Germinal center (tissue), 1 donor: ENCODE measurements at places on chromosomes 7 and 10.

GRCh38 chr7:43764807-43765491 lies 6.5 kb downstream of the BLVRA start:
- DNase-seq: no peak

DNA sequence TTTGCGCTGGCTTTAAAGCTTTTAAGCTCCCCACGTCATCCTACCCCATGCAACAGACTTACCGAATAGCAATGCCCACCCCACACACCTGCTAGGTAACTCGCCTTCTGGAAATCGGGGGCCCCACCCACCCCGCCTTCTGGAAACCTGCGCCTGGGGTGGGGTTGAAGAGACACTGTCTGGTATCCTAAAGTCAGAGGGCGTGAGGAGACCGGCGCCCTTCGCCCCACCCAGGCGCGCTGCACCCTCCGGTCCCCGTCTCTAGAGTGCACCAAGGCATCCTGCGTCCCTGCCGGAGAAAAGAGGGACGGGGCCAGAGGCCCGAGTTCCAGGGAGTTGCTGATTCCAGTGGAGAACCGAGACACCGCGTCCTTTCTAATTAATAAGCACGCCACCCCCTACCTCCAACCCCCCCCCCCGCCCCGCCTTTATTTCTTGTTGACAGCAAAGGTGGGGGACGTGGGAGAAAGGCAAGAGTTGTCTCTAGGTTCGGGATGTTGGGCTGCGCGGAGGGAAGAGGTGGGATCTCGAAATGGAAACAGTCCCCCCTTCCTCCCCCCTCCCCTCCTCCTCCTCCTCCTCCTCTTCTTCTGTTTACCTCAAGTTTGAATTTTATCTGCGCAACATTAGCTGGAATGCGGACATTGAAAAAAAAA lies 220.9 kb upstream of the MKLN1 start:
- DNase-seq: peak; percentile 62

- DNase-seq: no peak
These were observed 277.0 kb downstream of the USP6NL start for GRCh38 chr10:11334436-11334835.

GRCh38 chr7:150375662-150376521 lies 3.2 kb upstream of the ZNF775 start:
- DNase-seq: peak; percentile 59

- no peak for DNase-seq
These were observed 305.6 kb upstream of the FZD1 start for GRCh38 chr7:90958647-90959046.

GRCh38 chr7:138276891-138277290 lies 183.2 kb upstream of the TRIM24 start:
- no peak for DNase-seq

DNA sequence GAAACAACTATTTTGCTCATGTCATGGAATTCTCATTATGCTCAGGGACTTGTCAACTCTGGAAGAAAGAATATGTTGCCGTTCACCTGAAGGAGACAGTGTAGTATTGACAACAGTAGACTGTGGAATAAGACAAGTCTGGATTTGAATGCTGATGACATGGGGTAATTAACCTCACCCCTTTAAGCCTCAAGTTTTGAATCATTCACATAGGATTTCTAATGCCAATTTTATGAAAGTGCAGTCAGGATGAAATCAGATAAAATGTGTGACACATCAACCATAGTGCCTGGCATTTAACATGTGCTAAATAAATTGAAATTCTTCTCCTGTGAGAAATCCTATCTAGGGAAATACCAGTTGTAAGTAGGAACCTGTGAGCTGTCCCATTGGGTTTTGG lies 305.8 kb downstream of the KIF20B start:
- DNase-seq: no peak

DNA sequence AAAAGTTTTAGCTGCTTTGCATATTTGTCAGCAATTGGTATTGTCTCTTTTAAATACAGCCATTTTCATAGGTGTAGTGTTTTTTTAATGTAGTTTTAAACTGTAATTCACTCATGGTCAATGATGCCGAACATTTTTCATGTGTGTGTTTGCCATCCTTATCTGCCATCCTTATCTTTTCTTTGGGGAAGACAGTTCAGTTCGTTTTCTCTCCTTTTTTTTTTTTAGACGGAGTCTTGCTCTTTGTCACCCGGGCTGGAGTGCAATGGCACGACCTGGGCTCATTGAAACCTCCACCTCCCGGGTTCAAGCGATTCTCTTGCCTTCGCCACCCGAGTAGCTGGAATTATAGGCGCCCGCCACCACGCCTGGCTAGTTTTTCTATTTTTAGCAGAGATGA lies 545.3 kb downstream of the CNTNAP2 start:
- no peak for DNase-seq

DNA sequence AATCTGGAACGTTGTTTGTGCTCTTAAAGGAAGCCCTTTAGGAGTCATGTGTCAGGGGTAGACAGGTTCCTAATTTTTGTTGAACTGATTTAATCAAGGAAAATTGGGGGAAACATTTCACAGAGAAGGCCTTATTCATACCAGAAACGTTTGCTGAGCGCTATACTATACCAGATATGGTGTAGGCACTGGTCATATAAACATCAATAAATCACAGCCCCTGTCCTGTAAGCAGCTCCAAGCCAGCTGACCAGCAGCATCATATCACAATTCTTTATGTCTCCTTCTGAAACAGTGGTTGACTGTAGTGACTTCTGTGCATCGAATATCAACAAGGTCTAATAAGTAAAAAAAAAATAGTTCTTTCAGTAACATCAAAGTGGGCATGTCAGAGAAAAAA lies 1.1 kb downstream of the TMEM178B start:
- DNase-seq: no peak

GRCh38 chr7:20079080-20079479 lies 138.1 kb downstream of the MACC1 start:
- DNase-seq: no peak

DNA sequence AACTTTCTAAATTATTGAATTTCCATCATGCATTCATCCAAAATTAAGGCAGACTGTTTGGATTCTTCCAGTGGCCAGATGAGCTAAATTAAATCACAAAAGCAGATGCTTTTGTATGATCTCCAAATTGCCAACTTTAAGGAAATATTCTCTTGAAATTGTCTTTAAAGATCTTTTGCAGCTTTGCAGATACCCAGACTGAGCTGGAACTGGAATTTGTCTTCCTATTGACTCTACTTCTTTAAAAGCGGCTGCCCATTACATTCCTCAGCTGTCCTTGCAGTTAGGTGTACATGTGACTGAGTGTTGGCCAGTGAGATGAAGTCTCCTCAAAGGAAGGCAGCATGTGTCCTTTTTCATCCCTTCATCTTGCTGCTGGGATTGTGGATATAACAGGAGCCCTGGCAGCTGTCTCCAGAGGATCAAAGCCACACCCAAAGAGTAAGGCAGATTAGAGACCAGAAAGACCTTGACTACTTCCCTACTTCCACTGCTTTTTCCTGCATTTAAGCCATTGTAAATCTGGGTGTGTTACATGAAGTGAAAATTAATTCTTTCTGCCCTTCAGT lies 8.2 kb upstream of the CFAP69 start:
- no peak for DNase-seq

DNA sequence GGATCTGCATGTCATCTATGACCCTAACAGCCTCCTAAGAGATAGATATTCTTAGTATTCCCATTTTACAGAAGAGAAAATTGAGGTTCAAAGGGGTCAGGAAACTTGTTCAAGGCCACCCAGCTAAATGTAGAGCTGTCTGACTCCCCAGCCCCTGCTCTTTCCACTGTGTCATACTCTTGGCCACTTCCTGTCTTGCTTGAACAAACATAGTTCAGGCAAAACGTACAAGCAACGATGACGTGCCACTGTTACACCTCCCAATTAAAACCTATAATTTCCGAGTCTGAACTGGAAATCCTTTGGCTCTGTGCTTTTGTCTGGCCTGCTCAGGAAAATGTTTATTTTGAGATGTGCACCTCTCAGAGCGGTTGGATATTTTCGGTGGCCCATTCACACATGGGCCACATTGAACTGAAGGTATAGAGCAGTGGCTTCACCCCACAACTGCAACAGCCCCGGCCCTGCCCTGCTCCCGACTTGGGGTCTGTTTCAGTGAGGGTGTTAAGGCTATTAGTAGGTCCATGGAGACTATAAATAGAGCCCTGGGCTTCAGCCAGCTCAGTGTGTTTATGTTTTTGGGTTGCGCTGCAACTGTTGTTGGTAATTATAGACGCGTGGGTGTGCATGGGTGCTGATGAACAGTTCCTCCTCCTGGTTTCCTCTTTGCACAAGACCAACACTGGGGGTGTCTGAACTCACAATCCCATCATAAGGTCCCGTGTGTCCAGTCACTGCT lies 172.3 kb upstream of the ADO start:
- peak; percentile 74 for DNase-seq

DNA sequence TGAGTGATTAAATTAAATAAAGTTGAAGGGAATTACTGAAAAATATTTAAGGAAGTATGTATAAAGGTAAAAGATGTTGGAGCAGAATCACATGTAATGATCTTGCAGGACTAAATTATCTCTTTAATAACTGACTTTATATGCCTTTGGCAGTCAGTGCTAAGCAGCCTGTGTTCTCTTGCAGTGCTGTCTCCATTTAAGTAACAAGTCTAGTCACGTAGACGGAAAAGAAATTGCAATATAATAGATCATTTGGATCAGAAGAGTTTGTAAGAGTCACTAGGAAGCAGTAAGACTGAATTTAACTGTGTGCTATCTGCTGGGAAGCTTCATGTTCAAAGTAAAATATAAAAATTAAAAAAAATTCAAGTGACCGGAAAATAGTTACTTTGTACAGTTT lies 21.4 kb downstream of the BZW2 start:
- DNase-seq: no peak

- DNase-seq: no peak
These were observed 9.7 kb upstream of the ZNF485 start for GRCh38 chr10:43596546-43596945.

GRCh38 chr7:130147710-130148325 lies 57.4 kb downstream of the TMEM209 start:
- DNase-seq: no peak

GRCh38 chr7:94898340-94898739 lies 9.1 kb upstream of the PPP1R9A start:
- DNase-seq: no peak

DNA sequence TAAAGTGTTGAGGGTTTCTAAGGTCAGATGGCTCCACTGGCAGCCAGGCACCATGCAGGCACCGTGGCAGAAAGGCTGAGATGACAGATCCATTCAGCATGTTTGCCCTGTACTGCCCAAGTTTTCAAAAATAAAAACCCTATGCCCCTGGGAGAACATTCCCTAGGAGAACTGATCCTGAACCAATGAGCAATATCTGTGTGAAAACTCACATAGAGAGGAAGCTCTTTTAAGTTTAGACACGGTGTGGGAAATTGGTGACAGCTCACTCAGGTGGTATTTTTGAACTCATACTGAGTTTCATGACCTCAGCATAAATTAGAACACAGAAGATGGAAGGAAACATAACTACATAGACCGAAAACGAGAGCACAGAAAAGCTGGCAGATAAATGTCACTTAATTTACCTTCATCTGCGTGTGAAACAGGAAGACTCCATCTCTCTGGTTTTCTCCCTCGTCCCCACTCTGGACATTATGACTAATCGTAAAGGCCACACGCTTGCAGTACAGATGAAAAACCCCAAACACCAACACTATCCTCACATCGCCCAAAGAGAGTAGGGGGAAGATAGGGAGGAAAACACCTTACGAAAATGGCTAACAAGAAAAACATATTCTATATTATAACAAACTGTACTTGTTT lies 127.8 kb downstream of the ICA1 start:
- DNase-seq: no peak

GRCh38 chr10:12510501-12510941 lies 161.2 kb downstream of the CAMK1D start:
- no peak for DNase-seq

DNA sequence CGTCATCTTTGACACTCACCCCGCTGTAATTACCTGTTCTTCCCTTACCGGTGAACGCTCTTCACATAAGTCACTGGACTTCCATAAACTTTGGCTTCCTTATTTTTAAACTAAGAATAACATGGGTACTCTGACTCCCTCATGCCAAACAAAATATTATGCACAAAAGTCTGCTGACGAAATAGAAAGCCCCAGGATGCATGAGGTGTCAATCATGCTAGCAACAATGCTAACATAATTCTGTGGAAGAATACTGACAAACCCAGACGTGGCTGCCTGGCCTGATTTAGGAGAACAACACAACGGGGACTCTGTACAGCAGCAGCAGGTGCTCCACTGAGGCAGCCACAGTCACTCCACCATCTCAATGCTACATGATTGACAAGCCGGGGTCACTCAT lies 137.5 kb downstream of the CCDC71L start:
- DNase-seq: no peak

DNA sequence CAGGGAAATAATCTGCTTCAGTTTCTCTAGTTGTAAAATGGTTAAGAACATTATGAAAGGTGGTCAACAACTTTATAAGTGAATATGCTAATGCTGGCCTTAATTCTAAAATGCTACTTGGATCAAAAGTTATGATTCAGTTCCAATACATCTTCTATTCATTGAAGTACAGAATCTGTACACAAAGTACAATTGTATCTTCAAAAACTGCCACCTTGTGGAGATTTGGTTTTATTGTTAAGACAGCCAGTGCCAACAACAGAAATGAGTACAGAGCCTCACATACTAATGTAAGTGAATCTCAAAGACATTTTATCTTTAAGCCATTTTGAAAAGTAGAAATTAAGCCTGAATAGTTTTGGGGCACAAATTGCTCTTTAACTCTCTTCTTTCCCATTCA lies 194.0 kb downstream of the CFTR start:
- no peak for DNase-seq

GRCh38 chr10:13440185-13441061 lies 88.4 kb downstream of the BEND7 start:
- peak; percentile 76 for DNase-seq
